COLO829 (cell line): ENCODE measurements at places on chromosomes 1 and 21.
A peak's percentile ranks its signal among the peaks of the same experiment; 100 is the strongest.

DNA sequence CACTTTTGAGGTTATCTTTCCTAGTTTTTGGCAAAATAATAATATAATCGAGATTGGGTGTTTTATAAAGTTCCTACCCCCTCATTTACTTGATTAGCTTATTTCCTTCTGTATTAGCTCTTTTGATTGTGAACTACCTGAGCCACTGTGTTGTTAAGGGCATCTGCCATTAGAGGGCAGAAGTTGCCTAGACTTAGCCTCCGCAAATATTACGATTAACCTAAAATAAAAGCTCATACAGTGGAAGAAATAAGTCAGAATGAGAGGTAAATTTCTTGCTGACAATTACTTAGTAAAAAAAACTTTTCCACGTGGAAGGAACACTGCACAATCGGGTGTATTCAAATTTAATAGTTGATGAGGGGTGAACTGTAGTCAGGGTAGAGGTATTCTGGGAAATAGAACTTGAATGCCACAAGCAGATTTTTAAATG is 2.3 kb downstream of the H3-3A start:
- DNase-seq: peak; percentile 63

GRCh38 chr1:239587574-239588369 is 201.4 kb downstream of the CHRM3 start:
- DNase-seq: no peak

- no peak for DNase-seq
Measured at GRCh38 chr1:228825840-228826484, 90.7 kb downstream of the RHOU start.

GRCh38 chr1:95407131-95407885 is 173.3 kb downstream of the RWDD3 start:
- peak; percentile 3 for DNase-seq

DNA sequence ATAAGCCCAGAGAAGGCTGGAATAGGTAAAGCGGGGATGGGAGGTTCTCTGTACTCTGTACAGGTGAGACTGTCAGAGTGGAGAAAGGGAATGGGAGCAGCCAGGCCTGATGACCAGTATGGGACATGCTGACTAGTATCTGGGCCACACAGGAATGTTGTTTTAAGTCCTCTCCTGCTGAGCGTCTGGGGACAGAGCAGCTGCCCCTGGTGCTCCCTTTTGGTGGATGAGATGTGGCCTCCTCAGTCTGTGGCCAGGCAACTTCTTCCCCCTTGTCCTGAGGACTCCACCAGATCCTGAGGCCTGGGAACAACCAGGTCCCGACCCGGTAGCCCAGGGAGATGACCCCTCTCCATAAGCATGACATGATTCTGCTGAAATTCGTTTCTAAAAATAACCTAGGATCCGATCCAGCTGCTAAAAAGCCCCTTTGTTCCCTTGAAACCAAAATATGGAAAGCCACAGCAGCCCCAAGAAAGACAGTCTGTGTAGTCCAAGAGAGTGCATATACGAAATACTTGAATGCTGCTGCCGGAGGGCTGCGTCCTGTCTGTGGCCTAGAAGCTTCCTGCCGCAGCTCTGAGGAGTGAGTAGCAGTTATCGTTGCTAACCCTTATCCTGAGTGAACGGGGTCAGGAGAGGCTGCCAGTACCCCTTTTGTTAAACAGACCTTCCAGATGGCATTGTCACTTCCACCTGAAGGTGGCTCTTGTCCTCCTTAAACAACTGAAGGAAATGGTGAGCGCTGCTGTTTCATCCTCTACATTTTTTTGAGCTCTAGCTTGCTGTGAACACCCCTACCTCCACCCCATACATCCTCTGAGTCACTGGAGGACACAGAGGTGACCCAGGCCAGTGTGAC is 47.1 kb downstream of the ATP2B4 start:
- DNase-seq: peak; percentile 91

DNA sequence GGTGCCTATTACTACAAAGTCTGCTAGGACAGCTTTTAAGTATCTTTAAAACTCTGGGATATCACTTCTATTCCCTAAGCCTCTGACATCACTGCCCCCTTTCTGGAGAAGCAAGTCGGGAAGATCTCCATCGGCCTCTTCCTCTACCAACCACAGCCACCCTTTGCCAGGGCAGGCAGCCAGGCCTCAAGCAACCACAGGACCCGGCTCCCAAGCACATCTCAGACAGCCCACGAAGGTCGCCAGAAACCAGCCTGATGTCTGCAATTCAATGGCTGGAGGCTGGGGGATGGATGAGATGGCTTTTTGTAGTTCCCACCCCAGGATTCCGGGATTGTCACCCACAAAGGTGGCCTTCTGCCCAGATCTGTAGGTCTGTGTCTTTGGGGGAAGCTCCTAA is 70.7 kb downstream of the LGR6 start:
- no peak for DNase-seq

DNA sequence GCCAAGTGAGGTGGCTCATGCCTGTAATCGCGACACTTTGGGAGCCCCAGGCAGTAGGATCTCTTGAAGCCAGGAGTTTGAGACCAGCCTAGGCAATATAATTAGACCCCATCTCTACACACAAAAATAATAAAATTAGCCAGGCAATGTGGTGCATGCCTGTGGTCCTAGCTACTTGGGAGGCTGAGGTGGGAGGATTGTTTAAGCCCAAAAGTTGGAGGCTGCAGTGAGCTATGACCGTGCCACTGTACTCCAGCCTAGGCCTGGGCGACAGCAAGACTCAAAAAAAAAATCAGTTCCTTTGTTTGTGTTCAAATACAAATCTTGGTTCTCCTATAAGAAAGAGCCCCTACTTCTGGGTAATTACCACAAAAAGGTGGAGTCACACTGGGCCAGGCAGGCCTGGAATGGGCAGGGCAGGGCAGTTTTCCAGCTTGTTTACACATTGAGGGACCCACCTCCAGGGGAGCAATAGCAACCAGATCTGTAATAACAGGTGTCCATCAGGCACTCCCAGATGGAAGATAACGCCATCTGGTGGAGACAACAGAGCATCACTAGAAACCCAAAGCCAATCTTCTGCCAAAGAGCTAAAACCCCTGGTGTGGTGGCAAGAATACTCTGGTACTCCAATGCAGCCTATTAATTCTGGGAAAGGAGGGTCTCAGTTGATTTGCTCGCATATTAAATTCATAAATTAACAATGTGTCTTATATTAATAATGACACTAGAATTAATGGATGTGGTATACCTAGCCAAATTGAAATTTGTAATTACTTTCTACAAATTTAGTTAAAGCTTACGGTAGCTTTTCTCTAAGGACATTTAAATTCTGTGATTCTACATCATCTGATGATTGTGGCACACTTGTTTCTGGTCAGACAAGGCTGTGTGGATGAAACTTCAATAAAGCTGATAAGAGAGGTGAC is 13.2 kb downstream of the PPP1R15B start:
- DNase-seq: peak; percentile 94

- no peak for DNase-seq
Measured at GRCh38 chr1:6434186-6434585, 9.6 kb downstream of the ESPN start.

GRCh38 chr1:86823821-86824500 is 90.0 kb downstream of the SELENOF start:
- DNase-seq: no peak

DNA sequence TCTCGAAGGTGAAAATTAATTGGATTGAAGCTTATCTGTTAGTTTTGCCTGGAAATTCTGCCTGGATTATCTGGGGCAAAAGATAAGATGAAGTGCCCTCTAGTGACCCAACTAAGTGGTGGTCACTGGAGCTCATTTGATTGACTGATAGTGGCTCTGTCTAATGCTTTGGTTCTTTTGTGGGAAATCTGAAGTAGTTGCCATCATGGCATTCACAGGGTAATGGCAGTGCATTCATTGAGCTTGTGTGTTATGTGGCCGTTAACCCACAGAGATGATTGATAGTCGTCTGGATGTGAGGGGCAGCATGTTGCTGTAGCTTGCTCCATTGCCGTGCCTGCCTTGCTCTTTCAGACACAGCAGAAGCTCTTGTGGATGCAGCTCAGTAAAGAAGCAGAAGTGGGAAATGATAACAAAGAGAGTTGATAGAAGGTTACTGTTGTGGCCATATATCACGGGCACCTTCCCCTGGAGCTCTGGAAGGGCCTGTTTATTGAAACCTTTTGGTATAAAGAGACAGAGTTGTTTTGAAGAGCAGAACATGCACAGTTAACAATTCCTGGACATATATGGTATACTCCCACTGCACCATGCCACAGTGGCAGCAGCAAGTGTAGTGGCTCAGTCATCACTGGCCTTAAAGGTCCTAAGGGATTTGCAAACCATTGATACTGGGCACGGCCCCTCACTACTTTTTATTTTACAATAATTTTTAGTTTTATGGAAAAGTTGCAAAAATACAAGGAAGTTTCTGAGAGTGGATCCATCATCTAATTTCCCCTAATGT is 42.0 kb downstream of the CXADR start:
- DNase-seq: peak; percentile 84
